ENCODE measurements at places on chromosomes 2 and 18. TPM values are rescaled to one million over a fixed set of nuclear protein-coding genes. Genes with fewer than 3 reads are reported as not detected.

Gene TBR1
- not detected for total RNA-seq

Gene DSG1
- total RNA-seq, result not detected

Gene RNF125
- 16.2 TPM for total RNA-seq

Gene HOXD13
- total RNA-seq, result 4.9 TPM

Gene EPB41L5
- 10.9 TPM for total RNA-seq

Gene LIMS2
- 50.9 TPM for total RNA-seq

Gene PPIL3
- total RNA-seq, result 40.1 TPM

Gene FRZB
- total RNA-seq, result 0.29 TPM

Gene LOXL3
- total RNA-seq, result 26.5 TPM

GRCh38 chr2:73037947-73038585 is 33.4 kb downstream of the SFXN5 start:
- no peak for DNase-seq

DNA sequence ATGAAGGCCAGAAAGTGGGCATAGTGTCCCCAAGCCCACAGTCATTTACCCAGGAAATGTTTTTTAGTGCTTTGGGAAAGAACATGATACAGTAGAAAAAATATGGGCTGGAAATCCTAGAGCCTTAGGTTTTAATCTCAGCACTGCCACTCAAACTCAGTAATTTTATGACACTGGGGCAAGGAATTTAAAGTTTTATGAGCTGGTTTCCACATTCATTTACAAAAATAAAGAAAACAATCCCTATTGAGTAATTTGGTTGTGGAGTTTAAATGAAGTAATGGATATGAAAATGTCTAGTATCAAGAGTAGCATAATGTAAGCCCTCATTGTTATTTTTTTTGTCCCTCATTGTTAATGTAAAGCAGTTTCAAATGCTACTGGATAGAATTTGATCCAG is 51.5 kb upstream of the FRZB start:
- no peak for DNase-seq

DNA sequence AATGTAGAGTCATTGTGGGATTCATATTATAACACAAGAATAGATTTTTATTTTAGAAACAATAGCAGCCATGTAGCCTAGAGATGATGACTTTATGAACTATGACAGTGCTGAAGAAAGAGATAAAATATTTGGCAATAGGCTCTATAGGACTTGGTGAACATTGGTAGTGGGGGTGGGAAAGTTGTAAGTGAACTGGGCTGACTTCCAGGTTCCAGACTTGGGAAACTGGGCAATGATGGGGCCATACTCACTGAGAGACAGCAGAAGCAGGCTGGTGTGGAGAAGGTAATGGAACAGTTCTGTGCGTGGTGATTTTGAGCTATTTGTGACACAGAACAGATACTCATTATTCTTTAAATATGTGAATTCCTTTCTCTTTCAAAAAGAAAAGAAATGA is 470.3 kb upstream of the HNRNPA3 start:
- no peak for DNase-seq

GRCh38 chr2:98935777-98936352 is at the start of gene CRACDL:
Gene CRACDL, minus strand, starts transcription at chr2:98936225. Its CDS starts 89,425 bp downstream, at chr2:98846800.
- no peak for DNase-seq

DNA sequence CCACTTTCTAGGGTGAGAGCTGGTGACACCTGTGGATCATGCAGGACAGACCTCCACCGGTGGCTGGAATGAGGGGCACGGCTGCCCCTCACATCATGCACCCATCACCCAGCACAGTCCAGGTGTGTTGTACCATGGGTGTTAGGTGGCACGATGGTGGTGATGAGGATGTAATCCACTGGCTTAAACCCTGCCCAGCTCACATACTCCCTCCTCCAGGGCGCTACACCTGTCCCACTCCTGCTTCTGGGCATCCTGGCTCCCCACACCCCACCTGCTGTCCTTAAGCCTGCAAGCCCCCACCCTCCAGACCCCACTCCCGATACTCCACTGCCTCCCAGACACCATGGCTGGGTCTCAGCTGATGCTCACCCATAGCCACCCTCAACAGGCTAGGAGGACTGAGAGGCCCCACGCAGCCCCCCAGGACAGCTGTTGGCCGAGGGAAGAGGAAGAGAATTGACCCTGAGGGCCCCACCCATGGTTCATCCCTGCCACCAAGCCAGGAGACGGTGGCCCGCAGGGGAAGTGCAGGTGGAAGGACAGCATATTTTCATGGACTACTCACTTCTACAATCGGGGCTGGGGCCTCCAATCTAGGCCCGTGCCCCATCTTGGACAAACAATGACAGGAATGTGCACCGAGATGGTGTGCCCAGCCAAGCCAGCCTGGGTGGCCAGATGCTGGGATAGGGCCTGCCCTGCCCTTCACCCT is 34.3 kb downstream of the MAL start:
- no peak for DNase-seq

DNA sequence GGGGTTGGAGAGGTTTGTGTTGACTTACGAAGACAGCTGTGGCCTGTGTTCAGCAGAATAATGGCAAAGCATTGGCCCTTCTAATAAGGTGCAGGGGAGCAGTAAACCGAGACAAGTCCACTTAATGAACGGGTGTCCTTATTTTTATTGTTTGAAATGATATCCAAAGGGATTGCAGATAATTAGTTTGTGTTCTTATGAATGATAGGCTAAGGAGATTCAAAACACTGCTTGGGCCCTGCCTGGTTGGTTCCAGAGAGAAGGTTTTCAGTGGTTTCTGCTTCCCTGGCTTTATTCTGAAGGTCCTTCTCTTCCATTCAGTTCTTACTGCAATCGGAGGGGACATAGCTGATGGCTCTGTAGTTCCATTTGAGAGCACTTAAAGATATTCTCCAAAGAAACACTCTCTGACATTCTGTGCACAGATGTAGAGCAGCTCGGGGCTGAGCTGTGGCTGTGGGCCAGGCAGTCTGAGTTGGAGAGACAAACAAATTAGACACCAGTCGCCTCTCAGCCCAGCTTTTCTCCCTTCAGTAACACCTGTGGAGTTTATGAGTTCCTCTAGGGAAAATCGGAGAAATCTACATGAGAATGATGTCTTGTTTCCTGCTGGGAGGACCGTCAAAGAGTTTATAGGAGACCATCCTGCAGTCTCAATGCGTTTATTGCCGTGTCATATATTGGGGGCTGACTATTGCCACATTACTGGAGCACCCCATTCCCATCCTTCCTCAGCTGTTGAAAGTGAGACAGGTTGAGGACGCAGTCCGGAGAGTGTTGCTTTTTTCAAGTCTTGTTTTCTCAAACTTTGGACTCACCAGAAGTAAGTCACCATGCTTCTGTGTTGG is 6.5 kb downstream of the GREB1 start:
- DNase-seq, result peak; percentile 59

DNA sequence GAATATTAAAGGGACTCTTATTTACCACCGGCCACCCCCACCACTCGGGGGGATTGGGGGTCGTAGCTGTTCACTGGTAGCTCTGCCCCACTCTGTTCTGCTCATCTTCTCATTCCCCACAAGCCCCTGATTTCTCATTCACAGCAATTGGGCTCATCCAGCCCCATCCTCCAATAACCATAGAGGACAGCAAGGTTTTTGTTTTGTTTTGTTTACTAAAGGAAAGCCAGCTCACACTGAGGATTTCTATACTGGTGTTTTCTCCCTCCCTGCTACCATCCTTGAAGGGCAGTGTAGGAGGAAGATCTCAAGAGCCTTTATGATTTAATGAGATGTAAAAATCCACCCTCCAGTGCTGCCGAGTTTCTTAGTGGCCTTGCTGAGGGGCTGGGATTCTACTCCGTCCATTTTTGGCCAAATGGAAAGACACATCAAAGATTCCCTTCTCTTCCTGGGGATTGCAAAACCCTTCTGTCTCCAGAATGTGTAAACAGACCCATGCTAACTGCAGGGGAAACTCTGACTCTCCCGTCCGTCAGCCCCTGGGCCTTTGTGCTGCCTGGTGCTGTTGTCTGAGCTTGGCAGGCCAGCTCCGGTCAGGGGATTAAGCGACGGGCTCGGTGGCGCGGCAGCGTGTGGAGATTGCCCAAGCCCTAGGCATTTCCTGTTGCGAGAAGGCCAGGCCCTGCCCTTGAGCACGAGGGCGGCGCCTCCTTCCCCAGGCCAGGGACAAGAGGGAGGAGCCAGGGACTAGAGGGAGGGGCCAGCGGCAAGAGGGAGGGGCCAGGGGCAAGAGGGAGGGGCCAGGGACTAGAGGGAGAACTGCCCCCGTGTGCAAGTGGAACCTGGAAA is 165.0 kb downstream of the ANTXR1 start:
- DNase-seq, result peak; percentile 85

GRCh38 chr2:161020437-161020836 is 139.8 kb upstream of the TANK start:
- no peak for DNase-seq

DNA sequence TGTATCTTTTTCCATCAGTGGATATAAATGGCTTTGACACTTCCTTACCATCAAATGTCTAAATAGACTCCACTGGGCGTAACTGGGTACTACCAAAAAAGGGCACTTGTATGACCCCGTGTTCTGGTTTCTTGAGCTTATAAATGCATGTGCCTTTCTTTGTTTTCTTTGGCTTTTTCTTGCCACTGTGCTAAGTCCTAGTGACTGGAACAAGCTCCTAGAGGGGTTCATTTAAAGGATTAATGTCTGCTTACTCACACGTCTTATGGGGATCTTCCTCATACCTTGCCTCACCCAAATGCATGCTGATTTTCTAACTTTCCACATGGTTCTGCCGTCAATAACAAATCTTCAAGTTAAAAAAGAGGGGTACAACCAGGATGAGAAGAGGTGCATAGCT is 19.8 kb upstream of the ZNF532 start:
- no peak for DNase-seq

GRCh38 chr2:189516546-189516945 is 64.0 kb downstream of the SLC40A1 start:
- no peak for DNase-seq

- no peak for DNase-seq
These were observed 64.8 kb downstream of the TNFRSF11A start for GRCh38 chr18:62389761-62390481.

DNA sequence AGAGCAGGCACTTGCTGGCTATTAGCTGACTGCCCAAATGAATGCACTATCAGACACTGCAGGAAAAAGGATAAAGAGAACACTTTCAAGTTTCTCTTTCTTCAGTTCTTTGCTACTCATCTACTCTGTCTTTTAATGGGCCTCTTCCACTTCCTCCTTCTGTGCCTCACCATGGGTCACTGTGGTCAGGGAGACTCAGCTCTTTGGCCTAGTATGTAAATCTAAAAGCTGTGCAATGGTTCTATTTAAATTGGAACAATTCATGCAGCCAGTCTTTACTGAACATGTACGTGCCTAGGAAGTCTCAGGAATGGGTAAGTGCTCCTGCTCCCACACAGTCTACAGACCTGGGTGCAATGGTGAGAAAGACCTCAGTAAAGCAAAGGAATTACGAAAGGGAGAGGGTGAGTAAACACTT is 79.1 kb upstream of the DNMT3A start:
- DNase-seq, result no peak

DNA sequence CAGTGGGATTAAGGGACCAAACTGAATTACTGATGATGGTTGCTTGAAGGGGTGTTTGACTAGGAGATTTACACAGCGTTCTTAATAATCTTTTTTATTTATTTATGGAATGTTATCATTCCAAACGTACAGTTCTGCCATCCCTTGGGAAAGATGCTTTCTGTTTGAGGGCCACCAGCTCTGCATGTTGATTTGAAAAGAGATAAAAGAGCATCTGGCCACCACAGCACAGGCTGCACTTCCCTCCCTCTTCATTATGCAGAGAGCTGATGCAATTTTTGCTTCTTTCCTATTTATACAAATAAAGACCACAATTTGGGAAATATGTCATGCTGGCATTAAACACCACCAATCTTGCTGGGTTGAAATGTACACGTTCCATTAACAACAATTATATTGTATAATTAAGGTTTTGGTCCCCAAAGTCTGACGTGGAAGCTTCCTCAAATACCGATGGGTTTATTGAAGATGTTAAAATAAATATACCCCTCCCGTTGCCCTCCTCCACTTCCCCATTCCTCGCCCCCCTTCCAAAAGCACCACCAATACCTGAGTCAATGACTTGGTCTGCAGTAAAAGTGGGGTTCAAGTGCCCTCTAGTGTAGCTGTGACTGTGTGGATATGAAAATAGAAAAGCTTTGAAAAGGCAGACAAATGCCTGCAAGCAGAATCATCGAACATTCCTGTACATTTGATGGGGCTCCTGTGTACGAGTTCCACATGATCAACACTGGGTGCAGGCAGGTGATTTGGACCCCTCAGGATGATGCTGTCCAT is 211.9 kb downstream of the HRH4 start:
- no peak for DNase-seq

- no peak for DNase-seq
These were observed 1.7 kb downstream of the CXCR4 start for GRCh38 chr2:136116151-136116812.

DNA sequence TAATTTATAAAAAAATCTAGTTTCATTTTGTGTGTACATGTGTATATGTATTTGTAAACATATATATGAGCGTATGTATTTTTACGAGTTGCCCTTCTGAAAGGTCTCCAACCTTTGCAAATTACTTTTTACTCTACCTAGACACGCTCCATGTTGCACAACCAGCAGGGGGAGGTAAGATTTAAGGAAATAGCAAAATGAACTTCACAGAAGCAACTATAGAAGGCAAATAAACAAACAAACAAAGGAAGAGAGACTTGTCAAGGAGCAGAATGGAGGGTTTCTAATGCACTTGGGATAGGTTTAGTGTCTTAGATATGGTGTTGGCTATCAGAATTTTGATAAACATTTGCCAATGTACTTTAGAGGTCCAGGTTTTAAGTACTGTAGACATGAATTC is 820.5 kb upstream of the POU3F3 start:
- DNase-seq, result no peak

- no peak for DNase-seq
These were observed 14.3 kb downstream of the C2orf76 start for GRCh38 chr2:119352357-119352756.
